ENCODE measurements at places on chromosomes 6 and 20.
A peak's percentile ranks its signal among the peaks of the same experiment; 100 is the strongest.

DNA sequence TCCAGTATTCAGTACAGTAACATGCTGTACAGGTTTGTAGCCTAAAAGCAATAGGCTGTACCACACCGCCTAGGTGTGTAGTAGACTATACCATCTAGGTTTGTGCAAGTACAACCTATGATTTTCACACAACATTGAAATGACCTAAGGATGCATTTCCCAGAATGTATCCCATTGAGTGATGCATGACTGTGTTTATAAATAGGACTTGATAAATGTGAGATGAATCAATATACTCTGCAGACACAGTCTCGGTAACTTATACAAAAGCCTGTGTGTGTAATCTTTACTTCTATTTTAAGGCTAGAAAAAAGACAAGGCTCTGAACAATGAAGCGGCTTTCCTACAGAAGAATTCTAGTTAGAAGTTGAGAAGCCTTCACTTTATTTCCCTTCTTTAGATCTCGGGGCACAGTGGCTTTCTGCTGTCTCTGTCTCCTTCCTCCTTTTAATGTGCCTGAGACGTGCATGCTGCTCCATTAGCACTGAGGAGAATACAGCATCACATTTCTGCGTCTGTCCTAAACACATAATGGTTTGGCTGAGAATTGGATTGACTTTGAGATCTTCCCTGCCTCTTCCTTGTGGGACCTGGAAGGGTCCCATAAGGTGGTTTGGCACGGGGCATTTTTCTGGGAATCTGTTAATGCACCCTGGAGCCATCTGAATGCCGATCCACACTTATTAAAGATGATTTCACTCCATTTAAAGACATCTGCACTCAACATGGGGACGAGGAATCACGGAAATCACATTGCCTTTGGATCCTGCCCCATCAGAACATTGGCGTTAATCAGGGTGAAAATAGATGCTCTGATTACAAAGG, 112.5 kb downstream of the SCML4 start:
- no peak for DNase-seq

DNA sequence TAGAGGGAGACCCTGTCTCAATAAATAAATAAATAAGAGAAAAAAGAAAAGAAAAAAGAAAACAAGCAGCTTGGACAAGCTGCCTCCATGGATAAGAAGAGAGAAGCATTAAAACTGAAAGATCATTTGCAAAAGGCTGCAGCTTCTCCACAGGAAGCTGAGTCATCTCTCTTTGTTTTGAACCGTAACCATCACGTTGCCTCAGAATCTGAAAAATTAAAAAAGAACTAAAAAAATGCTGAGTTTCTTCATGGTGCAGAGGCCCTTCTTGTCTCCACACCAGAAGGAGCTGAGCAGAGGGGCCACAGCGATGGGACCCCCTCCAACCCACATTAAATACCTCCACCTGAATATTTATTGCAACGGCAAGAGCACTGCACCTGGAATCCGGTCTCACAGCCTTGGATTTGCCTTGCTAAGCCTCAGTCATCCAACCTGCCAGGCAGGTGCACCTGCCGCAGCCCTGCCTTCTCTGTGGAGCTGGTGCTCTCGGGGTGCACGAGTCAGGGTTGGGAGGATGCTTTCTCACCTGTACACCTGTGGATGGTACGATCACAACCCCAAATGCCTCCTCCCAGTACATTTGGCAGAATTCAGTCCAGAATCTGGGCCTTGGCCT, 28.1 kb downstream of the TOX2 start:
- peak; percentile 74 for DNase-seq

- peak; percentile 21 for DNase-seq
Measured at GRCh38 chr6:113328886-113329381, 528.2 kb upstream of the MARCKS start.

- no peak for DNase-seq
Measured at GRCh38 chr20:49808753-49809152, 3.9 kb upstream of the SLC9A8 start.

DNA sequence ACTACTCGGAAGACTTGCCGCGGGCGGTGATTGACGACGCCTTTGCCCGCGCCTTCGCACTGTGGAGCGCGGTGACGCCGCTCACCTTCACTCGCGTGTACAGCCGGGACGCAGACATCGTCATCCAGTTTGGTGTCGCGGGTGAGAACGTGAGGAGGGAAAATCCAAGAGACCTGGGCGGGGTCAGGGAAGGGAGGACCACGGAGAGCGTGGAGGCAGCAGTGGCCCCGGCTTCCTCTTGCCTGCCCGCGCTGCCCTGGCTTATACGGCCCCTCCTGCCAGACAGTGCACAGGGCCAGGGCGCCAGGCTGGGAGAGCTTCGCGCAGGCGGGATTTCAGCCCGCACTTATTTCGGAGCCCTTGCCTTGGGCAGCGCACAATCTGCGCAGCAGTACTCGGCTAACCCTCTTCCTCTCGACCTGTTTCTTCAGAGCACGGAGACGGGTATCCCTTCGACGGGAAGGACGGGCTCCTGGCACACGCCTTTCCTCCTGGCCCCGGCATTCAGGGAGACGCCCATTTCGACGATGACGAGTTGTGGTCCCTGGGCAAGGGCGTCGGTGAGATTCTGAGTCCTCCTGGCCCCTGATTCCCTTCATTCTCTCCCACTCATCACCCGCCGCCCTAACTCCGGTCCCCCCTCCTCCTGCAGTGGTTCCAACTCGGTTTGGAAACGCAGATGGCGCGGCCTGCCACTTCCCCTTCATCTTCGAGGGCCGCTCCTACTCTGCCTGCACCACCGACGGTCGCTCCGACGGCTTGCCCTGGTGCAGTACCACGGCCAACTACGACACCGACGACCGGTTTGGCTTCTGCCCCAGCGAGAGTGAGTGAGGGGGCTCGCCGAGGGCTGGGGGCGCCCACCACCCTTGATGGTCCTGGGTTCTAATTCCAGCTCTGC, 2.0 kb downstream of the MMP9 start:
- DNase-seq = no peak

GRCh38 chr6:46921059-46921458, 679 bp downstream of the ADGRF5 start:
- DNase-seq = no peak

GRCh38 chr6:35469751-35470662, 1.8 kb downstream of the RPL10A start:
- no peak for DNase-seq

DNA sequence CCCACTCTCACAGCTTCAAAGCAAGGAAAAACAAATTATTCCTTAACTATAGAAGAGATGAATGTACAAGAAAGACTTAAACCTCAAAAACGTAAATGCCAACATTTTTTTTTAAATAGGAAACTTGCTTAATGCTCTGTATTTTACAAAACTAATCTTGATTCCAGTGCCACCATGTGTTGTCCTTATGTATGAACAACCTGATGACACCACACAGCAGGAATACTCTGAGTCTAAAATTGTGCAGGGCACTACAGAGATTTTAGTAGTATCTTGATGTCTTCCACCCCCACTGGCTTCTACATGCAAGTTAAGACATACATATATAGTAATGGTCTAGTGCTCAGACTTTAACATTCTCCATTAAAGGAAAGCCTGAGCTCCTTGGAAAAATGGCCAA, 46.2 kb downstream of the SRPK1 start:
- DNase-seq = no peak

GRCh38 chr6:155498370-155498769, 42.7 kb upstream of the NOX3 start:
- no peak for DNase-seq

DNA sequence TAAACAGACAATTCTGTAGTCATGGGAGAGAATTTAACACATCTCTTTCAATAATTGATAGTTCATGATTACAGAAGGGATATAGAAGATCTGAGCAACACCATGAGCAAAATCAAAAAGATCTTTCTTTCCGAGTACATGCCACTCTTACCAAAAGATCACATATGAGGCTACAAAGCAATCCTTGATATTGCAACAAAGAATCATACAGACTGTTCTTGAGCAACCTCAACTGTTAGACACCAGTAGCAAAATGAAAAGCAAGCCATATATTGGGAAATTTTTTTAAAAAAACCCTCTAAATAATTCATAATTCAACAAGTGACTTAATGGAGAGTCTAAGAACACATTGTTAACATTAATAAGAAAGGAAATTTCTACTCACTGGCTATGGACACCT, 3.6 kb upstream of the CD83 start:
- DNase-seq = no peak

GRCh38 chr20:48012401-48012974, 227.2 kb upstream of the SULF2 start:
- no peak for DNase-seq

DNA sequence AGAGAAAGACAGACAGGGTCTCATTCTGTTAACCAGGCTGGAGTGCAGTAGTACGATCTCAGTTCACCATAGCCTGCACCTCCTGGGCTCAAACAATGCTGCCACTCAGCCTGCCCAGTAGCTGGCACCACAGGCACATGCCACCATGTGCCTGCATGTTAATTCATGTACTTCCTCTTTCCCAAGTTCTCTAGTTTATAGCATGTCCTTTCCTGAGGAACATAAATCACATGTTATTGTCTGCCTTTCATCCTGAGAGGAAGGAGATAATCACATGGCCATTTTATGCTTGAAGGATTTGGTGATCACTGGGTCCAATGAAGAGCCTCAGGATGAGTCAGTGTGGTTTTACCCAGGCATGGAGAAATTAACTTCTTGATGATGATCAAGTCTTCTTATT, 47.9 kb downstream of the COL11A2 start:
- DNase-seq = no peak

DNA sequence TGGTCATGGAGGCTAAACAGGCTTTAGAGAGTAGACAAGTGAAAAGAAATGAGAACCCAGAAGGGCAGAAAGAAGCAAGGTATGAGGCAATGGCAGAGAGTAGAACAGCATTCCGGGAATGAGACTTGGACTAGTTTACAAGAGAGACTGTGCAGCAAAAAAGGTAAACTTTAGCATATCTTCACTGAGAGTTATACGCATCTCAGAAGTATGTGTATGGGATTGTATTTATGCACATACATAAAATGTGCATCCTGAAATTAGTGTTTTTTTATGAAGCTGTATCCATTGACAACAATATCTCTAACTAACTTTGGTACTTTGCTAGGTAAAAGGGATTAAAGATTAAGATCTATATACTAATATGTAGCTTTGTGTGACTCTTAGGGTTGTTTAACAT, 753.6 kb downstream of the BCKDHB start:
- DNase-seq = no peak

- DNase-seq = no peak
Measured at GRCh38 chr20:46618316-46619100, 32.8 kb downstream of the SLC13A3 start.

DNA sequence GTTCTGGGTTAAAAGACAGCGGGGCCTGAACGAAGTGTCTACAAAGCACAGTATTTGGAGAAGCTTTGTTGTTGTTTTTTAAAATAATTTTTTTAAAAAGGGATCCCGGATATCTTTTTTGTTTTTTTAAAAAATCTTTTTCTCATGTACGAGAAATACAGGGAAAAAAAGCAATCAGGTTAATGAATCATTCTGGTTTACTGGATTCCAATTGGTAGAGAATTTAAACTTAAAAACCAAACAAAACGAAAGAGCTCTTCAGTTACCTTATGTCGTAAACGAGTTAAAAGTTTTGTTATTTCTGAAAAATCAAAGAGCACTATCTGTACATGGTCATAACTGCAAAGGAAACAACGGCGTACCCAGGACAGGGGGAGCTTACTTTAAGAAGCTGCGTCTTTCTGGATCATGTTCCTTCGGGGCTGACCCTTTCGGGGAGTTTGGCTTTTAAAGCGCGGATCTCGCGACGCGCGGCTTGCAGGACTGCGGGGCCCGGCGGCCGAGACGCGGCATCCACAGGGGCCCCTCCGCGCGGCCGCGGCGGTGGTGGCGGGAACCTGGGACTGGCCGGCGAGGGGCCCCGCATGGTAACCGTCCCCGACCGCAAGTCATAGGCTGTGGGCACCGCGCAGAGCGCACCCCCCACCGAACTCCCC, 927 bp downstream of the IL20RA start:
- peak; percentile 64 for DNase-seq

- DNase-seq = peak; percentile 36
Measured at GRCh38 chr6:30960907-30961673, 20.3 kb downstream of the MUCL3 start.

DNA sequence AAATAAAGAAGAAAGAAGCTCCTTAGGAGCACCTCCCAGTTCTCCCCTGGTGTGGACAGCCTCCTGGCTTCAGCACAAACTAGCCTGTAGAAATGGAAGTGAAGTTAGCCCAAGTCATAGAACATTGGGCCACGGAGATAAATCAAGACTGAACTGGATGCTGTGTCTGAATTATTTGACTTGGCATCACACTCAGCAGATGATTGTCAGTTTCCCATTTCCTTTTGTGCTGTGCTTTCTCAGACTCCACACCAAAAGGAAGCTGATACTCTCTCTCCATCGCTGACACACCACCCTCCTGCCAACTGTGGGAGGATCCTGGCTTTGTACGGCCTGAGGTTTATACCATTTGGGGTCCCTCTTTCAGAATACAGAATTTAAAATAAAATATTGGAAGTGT, 209.8 kb downstream of the TFAP2A start:
- no peak for DNase-seq

- DNase-seq = no peak
Measured at GRCh38 chr6:159931112-159931511, 37.8 kb upstream of the IGF2R start.

DNA sequence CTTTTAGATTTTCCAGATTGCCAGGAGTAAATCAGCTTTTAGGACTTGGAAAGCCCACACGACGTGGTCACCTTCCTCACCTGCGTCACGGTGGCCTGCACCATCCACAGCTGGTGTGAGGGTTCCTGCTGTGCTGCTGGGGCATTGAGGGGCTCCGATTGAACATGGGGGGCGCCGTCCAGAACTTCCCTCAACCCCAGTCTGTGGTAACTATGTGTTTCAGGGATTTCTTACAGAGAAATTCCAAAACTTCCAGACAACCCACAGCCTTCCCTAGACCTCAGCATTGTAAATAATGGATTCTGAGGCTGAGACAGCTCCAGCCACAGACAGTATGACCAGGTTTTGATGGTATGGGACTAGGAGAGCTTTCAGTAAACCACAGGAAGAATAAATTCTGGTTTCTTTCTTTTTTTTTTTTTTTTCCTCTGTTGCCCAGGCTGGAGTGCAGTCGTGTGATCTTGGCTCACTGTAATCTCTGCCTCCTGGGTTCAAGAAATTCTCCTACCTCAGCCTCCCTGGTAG, 46.7 kb upstream of the IRF4 start:
- DNase-seq = peak; percentile 49

DNA sequence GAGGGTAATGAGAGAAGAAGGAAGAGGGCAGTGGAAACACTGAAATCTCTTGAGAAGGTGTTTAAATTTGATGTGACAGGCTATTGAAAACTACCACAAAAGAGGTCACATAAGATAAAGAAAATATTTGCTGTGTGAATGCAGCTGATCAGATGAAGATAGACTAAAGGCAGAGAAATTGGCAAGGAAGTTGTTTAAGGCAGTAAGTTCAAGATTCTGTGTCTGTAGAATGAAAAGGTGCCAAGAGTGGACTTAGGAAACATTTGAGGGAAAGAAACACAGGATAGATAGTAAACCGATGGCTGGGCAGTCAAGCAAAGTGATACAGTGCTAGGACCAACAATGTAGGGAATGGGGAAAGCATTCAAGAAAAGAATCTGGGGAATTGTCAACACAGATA, 332.3 kb upstream of the MARCKS start:
- DNase-seq = no peak

GRCh38 chr20:17863577-17864292, 104.9 kb downstream of the SNX5 start:
- no peak for DNase-seq

GRCh38 chr6:148868314-148868713, 121.5 kb downstream of the UST start:
- peak; percentile 39 for DNase-seq

GRCh38 chr6:5126214-5126613, 41.1 kb downstream of the PPP1R3G start:
- peak; percentile 33 for DNase-seq

Measured in AG08396 (cell line).